ENCODE measurements at places on chromosomes 2 and 18.

- no peak for DNase-seq
Measured at GRCh38 chr18:48957136-48957535, 6.4 kb upstream of the SMAD7 start.

DNA sequence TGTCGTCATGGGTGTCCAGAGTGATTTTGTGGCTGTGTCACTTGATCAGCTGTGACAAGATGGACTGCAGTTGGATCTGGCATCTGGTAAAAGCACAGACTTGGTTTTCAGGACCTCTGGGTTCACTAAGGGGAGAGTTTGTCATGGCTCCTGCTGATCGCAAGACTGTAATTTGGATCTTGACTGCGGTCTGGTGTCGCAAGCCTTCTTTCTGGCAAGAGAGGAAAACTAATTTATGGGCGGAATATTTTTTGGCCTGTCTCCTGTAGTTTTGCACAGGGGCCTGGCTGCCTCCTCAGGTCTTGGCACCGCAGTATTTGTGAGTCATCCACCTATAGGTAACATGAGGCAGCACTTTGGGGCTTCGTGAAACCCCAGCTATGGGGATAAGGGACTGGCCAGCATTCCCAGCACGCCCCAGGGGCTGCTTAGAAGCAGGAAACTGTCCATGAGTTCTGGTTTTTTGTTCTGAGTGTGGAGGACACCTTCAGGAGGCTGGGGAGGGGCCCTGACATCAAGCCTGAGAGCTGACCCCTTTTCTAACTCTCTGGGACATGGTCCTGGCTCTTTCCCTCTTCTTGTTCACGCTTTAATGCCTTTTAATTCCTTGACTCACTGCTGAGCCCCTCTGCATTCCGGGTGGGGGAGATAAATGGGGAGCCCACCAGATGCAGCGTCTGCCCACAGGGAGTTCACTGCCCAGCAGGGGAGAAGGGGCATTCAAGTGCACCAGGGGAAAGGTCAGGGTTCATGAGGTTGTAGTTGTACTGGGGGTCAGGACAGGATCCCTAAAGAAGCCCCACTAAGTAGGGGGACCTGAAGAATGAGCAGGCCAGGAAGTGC lies 12.2 kb downstream of the SH3BP4 start:
- no peak for DNase-seq

GRCh38 chr2:1907291-1907690 lies 163.0 kb upstream of the PXDN start:
- DNase-seq: no peak

DNA sequence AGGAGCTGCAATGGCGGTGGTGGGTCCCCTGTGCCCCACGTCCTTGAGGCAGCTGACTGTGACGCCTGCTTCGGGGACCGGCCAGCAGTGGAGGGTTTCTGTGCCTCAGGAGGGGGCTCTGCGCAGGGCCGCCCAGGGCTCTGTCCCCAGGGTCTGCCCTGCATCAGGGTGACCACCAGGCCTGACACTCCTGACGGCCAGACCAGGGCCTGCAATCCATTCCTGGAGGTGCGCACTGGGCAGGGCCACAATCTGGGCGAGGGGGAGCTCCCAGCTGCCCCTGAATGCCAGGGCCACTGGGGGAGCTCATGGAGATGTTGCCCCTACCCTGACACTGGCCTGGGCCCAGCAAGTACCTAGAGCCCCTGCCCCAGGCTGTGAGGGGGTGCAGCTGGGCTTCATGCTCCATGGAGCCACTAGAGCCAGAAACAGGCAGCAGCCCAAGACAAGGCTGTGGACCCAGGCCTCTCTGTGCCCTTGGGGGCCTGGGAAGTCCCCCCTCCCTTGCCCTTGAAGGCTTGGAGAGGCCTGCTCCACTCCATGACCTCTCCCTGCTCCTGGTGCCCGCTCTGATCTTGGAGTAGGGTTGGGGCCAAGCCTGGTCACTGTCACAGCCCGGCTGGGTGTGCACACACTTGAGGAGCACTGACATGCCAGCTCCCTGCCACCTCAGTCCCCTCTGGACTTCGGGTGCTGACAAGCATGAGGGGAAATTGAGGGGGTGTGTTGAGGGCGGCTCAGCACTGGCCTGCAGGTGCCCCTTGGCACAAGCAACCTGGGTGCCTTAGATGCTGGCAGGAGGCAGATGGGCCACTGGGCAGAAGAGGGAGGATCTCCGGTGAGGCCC lies 55.9 kb downstream of the LDAH start:
- no peak for DNase-seq

GRCh38 chr18:29449424-29449823 lies 1272.5 kb upstream of the CDH2 start:
- no peak for DNase-seq

DNA sequence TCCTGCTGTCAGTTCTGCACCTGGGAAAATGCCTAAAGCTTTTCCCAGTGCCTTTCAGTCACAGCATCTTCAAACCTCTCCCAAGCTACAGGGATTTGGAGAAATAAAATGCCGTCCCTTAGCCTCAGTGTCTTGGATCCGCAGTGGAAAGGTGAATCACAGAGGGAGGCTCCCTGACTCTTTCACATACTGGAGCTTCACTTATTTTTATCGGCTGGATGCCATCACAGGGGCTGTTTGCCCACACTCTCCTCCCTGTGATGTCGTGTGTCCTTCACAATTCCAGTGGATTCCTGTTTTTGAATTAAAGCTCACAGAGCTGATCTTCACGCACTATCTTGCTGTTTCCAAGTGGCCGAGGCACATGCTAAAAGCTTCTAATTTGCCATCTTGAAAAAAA lies 1303.1 kb upstream of the DDX18 start:
- DNase-seq: no peak

- no peak for DNase-seq
Measured at GRCh38 chr18:7733642-7734041, 166.5 kb downstream of the PTPRM start.

GRCh38 chr2:136291871-136292270 lies 173.9 kb upstream of the CXCR4 start:
- DNase-seq: no peak

- no peak for DNase-seq
Measured at GRCh38 chr18:41845563-41845962, 109.5 kb upstream of the PIK3C3 start.

- DNase-seq: no peak
Measured at GRCh38 chr2:72828840-72829507, 3.1 kb upstream of the EXOC6B start.

Measured in OCI-LY7 (cell line).